ENCODE measurements at places on chromosomes 16 and 17.

DNA sequence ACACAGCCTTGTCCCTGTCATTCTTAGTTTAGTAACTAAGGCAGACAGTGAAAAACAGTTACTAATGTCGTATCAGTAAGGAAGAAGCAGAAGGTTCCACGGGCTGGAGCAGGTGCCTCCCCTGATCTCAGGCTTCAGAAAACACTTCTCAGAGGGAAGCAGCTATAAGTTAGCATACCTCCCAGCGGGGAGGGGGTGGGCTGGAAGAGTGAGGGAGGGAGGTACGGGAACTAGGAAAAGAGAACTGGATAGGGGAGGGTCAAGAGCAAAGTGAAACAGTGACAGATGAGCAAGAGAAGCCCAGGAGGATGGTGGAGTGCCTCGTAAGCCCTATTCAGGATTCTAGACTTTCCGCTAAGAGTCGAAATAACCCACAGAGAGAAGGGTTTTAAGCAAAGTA, 186.3 kb upstream of the XYLT1 start:
- DNase-seq = no peak

GRCh38 chr16:49596068-49596467, 222.5 kb downstream of the C16orf78 start:
- DNase-seq = no peak

DNA sequence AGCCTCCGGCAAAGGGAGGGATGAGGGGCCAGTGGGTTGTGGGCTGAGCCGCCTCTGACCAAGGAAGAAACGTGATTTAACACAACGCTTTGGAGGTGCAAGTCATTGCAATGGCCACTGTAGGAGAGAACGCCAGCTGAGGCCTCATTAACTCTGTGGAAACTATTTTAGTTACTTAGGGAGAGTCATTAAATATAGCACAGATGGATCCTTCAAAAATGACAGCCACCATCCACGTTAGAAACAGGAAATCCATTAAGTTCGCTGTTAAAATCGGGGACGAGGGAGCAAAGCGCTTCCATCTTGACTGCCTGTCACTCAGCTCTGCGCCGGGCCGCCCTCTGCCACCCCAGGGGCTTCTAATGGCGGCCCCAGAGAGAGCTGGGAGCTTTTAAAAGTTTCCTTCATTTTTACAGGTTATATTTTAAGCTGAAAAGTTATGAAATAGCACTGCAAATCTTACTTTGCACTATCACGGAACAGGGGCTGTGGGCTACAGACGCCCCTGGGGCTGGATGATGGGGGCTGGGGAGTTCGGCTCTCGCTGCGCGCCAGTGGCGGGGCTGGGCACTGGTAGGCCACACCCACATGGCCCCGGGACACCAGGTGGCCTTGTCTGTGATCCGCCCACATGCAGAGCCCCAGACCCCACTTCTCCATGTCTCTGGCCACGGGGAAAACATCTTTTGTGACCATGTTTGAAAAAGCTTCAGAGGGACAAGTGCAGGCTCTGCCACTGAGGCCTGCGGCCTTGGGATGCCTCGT, 54.6 kb downstream of the LMF1 start:
- no peak for DNase-seq

DNA sequence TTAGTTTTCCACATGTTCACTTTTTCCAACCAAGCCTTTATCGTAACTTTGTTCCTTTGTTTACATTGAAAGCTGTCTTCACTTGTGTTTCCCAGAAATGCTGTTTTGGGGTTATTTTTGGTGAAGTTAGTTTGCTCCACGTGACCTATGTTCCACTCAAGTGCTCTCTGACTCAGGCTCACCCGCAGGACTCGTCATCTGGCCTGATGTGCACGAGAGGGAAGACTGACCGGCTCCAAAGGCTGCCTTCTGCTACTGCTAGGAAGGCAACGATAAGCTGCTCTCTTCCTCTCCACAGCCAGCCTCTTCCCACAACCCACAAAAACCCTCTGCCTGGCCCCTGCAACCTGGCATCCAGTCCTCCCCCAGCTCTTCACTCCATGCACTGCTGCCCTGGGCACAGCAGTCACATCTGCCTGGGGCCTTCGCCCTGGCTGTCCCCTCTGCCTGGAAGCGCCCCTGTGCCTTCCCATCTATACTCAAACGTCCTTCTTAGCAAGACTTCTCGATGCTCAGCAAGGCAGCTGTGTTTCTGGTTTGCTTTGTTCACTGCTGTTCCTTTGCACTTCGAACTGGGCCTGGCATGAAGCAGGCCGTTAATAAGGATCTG, 28.0 kb downstream of the ZCCHC14 start:
- peak; percentile 88 for DNase-seq

- no peak for DNase-seq
Measured at GRCh38 chr16:82400046-82400445, 226.7 kb upstream of the CDH13 start.

GRCh38 chr17:78791840-78792709, 10.0 kb upstream of the CYTH1 start:
- DNase-seq = no peak

All from NB4 (cell line).